ENCODE measurements at places on chromosomes 16 and 17.

GRCh38 chr16:3215601-3216262 is 19.2 kb downstream of the ZNF200 start:
- DNase-seq, result no peak

DNA sequence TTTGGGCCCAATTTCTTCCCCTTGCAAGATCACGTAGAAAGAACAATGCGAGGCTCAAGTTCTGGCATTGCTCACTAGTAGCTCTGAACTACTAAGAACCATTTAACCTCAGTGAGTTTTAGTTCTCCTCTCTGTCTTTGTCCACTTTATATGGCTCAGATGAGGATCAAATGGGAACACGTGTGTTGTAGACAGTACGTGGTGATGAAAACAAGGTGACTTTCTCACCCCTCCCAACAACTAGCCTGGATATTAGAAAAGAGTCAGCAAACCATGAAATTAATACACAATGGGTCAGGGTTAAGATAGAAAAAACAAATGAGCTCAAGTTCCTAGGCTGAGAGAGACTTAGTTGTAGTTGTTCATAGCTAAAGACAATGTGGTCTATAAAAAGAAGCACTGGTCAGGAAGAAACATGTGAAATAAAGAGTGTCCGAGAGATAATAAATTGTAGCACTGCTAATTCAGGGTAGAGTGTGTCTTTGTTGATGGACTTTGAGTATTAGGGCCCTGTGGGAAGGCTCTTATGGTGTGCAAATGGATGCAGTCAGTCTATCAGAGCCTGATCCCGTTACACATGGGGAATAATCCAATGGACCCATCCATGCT is 417.0 kb downstream of the HAPSTR1 start:
- DNase-seq, result no peak

GRCh38 chr17:74392848-74393247 is 25.5 kb downstream of the GPR142 start:
- peak; percentile 67 for DNase-seq

DNA sequence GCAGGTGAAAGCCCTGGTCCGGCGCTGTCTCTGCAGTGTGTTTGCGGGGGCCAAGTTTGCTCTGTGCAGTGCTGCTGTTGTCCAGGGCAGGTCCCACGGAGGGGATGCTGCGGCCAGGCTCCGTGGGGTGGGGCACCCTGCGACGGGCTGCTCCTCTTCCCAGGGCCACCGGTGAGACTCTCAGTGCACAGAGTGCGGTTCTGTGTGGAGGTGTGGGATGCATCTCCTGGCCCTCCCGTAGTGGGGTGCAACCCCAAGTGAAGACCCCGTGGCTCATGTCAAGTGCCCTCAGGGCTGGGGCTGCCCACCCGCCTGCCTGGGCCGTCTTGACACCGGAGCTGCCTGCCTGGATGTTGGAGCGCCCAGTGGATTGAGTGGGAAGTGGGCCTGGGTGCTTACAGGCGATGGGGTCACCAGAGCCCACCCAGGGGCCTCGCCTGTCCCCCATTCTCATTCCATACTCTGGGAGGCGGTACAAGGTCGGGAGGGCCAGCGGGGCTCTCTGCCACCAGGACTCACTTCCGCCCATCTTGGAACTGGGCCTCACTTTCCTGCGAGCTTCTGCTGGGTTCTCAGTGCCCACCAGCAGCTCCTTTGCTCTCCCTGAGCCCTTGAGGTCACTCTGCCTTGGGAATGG is 119.9 kb downstream of the BANP start:
- DNase-seq, result no peak

- no peak for DNase-seq
Measured at GRCh38 chr16:82282662-82283061, 112.6 kb upstream of the MPHOSPH6 start.

DNA sequence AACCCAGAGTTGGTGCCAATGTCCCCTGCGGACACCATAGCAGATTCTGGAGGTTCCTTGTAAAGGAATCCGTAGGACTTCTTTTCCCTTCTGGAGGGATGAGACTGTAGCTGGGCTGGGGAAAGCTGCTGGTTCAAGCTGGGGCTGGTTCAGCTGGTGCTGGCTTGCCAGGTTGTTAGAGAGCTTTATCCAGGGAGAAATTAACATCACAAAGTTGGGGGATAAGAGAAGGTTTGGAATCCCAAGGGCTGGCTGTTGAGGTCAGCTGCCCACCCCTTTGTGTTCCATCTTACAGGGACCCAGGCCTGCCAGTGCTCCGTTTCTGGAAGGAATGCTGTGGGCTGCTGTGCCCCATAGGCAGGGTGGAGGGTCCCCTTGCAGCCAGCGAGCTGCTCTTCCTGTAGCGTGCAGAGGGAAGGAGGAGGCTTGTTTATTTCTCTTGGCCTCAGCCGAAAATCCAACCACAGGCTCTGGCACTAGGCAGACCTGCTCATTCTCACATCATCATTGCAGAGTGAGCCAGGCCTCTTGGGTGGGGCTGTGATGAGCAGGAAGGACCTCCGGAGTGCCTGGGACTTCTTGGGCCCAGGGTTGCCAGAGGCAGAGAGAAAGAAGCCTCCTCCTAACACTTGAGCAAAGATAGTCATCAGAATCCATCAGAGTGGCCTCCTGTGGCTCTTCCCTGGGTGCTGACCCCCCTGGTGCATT is 251.1 kb downstream of the SEC14L1 start:
- DNase-seq, result no peak

GRCh38 chr17:20926532-20926931 is 116.3 kb downstream of the USP22 start:
- no peak for DNase-seq

DNA sequence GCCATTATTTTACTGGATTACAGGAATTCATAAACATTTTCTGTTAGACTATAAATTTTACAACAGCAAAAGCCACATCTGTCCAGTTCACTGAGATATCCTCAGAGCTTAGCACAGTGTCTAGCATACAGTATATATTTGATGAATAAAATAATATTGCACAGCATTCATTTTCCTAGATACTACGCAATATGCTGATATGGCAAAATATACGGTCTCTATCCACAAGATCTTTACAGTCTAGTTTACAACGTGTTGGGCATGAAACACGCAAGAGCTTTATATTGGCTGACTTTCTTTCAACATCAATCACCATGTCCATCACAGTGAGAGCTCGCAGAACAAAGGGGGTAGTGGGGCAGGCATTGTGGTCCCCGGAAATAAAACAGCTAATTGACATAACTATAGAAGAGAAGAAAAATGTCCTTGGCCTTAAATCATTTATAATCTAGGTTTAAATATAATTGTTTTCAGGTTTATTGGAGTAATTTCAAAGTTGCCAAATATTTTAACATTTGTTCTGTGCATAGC is 43.5 kb downstream of the ZNF652 start:
- no peak for DNase-seq

DNA sequence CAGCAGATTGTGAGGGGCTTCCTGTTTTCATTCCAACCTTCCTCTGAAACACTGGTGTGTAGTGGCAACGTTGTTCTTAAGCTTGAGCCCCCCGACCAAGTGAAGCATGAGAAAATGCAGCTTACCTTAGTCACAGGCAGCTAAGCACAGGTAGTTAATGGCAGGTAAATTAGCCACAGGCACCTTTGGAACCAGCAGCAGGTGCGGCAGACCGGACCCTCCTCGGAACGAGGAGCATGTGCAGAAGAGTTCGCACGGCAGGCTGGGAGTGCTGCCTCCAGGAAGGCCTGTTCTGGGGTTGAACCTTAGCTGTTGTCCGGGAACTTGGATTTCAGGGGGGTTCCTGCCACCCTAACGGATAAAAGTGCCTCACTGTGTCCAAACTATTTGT is 7.2 kb upstream of the IRF8 start:
- no peak for DNase-seq

DNA sequence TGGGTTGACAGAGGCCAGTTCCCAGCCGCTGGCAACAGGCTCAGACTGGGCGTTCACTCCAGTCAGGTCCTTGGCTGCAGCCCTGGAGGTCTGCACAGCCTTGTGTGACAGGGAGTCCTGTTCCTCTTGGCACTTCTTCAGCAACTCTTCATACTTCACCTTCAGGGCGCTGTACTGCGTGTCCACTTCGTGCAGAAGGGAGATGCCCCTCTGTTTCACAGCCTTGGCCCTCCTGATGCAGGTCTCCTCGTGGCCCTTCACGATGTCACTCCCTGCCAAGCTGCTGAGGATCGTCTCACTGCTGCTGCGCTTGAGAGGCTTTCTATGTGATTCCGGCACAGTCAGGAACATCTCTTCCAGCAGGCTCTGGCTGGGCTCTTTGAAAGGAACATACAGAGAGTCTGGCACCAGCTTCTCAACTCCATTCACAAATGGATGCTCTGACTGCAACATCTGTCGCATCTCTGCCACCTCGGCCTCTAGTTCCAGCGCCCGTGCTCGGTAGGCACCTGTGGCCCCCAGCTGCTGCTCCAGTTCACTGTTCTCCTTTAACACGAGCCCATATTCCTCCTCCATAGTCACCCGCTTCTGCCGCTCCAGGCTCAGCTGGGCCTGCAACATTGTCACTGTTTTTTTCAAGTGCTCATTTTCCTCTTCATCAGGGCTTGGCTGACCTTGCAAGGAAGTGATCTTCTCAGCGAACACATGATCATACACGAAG is 27.2 kb downstream of the CDR2 start:
- no peak for DNase-seq

DNA sequence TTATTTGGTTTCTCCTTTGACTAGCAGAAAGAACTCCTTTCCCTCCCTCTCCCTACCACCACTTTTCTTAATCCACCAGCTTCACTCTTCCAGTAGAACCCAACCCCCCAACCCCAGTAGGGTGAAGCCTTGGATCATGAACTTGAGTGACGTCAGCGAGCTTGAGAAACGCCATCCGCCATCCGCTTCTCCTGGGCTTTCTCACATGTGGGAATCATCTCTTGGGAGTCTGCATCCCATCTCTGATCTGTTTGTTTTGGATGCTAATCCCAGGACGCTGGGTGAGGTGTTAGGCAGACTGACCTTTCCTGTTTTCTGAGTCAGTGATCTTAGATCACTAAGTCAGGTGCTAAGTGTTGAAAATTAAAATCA is 16.0 kb upstream of the SOX9 start:
- DNase-seq, result no peak

- no peak for DNase-seq
Measured at GRCh38 chr17:30377574-30378240, 1.0 kb upstream of the CPD start.

DNA sequence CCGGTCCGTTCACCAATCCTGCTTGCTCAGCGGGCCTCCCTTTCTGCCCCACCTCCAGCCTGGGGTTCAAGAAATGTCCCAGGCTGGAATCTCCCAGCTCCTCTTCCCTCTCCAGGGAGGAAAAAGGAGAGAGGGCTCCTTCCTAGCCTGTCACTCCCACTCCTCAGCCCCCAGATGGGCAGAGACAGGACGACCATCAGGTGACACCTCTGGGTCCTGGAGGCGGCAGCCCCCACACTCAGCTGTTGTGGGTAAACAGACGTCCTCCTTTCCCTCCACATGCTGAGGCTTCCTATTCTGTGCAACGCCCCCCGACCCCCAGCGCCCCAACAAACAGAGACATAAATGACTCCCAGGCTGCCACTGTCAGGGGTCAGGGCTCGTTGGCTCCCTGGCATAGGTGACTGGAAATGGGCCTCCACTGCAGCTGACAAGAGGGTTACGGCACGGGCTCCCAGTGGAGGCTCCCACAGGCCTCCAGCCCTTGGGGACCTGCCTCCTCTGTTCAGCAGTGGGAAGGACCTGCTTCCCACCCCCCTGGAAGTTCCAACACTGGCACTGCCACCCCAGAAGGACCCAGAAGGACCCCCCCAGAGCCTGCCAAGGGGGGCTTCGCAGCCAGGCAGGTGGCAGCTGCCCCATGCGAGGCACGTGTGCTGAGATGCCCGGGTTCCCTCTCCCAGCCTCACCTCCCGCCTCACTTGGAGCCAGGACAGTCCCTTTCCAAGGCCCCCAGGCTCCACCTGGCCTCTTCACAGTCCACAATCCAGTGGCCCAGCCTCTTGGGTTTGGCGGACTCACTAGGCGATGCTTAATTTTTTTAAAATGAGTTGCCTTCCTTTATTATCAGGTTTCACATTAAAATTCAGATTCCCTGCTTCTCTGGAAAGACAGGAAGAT is 232.3 kb downstream of the KATNIP start:
- DNase-seq, result no peak

- no peak for DNase-seq
Measured at GRCh38 chr16:3816326-3816725, 64.2 kb downstream of the CREBBP start.

GRCh38 chr16:56090076-56090475 is 101.2 kb upstream of the GNAO1 start:
- no peak for DNase-seq

- no peak for DNase-seq
Measured at GRCh38 chr16:50609471-50609870, 61.3 kb downstream of the NKD1 start.

DNA sequence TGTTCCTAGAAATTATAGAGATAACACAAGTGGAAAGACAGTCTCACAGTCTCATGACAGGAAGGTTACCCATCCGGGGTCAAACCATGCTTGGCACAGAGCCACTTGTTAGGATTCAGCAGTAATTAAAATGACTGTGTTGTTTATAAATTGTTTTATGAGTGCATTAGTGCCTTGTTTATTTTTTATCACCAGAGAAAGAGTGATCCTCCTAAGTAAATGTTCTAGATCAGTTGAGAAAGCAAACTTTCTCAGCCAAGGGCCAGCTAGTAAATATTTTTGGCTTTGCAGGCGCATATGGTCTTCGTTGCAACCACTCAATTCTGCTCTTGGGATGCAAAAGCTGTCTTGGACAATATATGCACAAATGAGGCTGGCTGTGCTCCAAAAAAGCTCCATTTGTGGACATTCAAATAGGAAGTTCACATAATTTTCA is 253.9 kb upstream of the CACNG5 start:
- DNase-seq, result no peak

DNA sequence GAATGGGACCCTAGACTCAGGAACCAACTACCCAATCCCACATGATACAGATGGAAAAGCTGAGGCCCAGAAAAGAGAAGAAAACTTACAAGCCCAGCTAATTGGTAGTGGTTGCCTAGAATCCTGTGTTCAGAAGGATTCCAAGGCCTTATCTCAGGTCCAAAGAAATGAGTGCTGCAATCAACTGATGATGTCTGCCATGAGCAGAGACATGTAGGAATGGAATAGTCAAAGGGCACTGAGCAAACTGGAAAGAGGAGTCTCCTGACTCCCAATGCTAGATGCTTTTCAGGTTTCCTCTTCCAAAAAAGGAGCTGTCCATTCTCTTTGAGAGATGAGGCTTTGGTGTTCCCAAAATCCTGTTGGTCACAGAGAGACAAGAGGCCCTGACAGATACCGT is 210.6 kb downstream of the ZNF423 start:
- no peak for DNase-seq

DNA sequence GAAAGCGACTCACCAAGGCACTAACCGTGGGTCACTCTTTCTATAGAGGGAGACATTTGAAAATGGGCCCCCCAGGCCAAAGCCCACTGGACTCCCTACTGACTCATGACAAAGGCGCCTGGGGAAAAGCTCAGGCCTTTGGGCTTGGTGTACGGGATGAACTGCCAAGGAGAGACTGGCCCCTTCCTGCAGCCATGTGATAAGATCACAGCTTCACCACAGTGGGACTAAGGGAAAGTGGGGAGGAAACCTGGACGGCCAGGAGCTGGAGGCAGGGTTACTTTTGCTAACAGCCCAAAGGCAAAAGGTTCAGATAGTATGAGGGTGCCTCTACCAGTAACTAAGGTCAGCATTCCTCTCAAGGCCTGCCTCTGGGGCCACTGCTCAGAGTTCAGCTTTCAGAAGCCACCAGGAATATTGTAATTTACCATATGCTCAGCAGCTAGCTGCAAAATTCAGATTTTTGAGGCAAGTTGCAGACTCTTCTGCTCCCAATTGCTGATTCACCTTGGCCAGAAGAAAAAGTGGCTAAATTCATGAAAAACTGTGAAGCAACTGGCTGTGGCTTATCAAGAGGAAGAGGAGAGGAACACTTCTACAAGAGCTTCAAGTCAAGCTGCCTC is 37.1 kb upstream of the SLC25A19 start:
- no peak for DNase-seq

GRCh38 chr17:32445497-32445896 is 1.2 kb downstream of the PSMD11 start:
- no peak for DNase-seq
